ENCODE measurements at places on chromosomes 2 and 18.

DNA sequence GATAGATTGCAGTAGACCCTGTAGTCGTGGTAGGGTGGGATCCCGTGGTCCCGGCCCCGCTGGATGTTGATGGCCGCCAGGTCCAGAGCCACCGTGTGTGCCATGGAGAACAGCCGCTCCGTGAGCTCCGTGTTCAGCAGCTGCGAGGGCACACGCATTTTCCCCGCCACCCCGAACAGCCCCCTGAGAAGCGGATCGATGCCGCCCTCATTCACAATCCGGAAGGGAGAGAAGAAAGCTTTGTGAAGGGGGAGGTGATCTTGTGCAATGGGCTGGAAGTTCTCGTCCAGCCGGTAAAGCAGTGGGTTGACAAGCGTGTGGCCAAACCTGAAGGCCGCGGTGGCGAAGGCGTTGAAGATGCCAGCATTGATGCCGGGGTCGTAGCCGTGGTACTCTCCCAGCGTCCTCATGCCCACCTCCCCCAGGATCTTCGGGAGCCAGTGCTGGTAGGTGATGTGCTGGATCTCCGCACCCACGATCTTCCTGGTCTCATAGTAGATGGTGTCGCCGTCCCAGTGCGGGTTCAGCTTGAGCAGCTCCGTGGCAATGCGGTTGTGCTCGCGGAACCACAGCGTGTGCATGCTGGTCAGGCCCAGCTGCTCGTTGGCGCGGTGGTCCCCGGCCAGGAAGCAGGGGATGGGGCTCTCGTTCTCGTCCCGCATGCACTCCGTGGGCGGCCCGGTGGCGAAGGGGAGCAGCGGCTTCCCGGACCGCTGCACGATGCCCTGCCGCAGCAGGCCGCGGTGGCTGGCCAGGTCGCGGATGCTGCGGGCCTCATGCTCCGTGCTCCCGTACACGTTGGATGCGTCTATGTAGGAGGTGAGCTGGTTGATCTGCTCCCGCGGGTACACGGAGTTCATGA is 95.8 kb downstream of the PXDN start:
- no peak for DNase-seq

GRCh38 chr2:104290566-104290891 is 563.4 kb upstream of the POU3F3 start:
- no peak for DNase-seq

- no peak for DNase-seq
Measured at GRCh38 chr18:32072321-32072720, 19.4 kb upstream of the RNF138 start.

- DNase-seq: no peak
Measured at GRCh38 chr18:26821181-26821580, 44.3 kb downstream of the AQP4 start.

- no peak for DNase-seq
Measured at GRCh38 chr2:36613801-36614200, 15.8 kb upstream of the FEZ2 start.

DNA sequence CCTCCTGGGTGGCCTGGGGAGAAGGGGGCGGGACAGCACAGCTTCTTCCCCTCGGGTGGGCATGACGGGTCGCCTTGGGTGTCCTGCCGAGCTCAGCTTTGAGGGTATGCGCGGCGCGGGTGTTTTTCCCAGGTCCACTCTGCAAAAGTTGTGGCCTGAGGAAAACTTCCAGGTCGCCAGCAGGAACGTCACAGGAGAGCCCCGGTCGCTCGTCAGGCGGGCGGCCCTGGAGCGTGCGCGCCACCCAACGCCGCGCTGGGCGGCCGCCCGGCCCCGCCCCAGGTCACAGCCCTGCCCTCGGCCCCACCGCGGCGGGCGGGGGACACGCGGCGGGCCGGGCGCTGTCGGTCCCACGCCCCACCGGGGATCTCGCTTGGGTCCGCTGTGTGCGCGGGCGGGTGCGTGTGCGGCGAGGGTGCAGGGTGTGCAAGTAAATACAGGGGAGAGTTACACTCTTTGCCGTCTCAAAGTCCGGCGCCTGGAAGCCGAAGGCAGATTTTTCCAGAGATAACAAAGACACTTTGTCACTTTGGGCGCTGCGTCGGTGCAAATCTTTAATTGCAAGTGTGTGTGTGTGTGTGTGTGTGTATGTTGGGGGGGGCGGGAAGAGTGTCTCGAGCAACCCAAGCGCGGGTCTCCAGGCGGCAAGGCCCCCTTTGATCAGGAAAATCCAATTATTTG is 616 bp upstream of the SP5 start:
- DNase-seq: no peak

DNA sequence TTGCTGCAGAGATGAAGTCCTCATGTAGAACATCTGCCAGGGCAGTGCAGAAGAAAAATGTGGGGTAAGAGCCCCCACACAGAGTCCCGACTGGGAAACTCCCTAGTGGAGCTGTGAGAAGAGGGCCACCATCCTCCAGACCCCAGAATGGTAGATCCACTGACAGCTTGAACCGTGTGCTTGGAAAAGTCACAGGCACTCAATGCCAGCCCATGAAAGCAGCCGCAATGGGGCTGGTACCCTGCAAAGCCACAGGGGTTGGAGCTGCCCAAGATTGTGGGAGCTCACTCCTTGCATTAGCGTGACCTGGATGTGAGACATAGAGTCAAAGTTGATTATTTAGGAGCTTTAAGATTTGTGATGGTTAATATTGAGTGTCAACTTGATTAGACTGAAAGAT is 197.8 kb downstream of the CCDC102B start:
- no peak for DNase-seq

GRCh38 chr2:46684661-46685060 is 205.3 kb downstream of the TMEM247 start:
- DNase-seq: no peak
